Psoas muscle (tissue), 8 donors: ENCODE measurements at places on chromosomes 4 and X. TPM values are rescaled to one million over a fixed set of nuclear protein-coding genes. Genes with fewer than 3 reads are reported as not detected.

The ERVMER34-1 gene
- not detected for total RNA-seq

The SHROOM4 gene
- 7.5 TPM for total RNA-seq

The SPOCK3 gene
- total RNA-seq = 1.0 TPM

The OTC gene
- 0.29 TPM for total RNA-seq

The C4orf54 gene
- total RNA-seq = 151 TPM

The SHISA3 gene
- 0.36 TPM for total RNA-seq

The ACOT9 gene
- total RNA-seq = 54.6 TPM

The SLC10A4 gene
- total RNA-seq = 0.22 TPM

The MTNR1A gene
- total RNA-seq = not detected

The MAGEC1 gene
- not detected for total RNA-seq

The NKX3-2 gene
- not detected for total RNA-seq

The PLK4 gene
- 0.42 TPM for total RNA-seq

The CCDC110 gene
- total RNA-seq = 7.0 TPM
